Central memory CD4-positive, alpha-beta T cell (primary cell): ENCODE measurements at places on chromosomes 12 and 14.

GRCh38 chr14:23568021-23568599, 519 bp upstream of the AP1G2 start:
- no peak for DNase-seq

DNA sequence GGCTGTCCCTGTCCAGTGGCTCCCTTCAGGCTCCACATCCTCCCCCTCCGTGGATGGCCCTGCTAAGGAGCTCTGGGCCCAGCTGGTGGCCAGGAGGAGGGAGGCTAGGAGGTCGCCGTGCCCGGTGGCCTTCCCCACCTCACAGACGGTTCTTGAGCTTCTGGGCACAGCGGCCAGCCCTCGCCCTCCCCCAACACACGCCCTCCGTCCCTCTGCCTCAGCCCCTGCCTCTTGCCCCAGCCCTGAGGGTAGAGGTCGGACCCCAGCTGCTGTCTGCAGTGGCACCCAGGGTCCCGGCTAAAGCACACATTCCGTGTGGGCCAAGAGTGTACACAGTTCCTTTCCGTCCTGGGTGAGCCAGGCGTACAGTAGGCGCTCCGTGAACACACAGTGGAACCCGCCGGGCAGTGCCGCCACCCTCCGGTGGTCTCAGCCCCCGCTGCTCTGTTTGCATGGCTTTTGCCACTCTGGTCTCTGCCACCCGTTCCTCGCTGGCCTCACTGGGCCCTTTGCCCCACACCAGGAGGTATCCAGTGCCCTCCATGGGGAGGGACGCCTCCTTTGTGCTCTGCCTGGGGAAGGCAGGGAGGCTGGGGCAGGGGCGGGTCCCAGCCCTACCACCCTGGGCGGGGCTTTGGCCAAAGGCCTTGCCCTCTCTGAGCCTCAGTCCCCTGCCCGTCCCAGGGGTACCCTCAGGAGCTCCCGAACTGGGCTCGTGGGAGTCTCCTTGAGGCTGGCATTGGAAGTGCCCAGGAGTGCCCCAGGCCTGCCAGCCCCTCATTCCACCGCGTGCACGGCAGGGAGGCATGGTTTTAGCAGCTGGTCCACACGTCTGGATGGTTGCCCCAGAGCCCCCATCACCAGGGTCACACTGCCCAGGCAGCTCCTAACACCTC, 13.0 kb downstream of the TRMT61A start:
- no peak for DNase-seq

- peak; percentile 74 for DNase-seq
Measured at GRCh38 chr12:51323966-51324895, at the start of gene BIN2. Gene BIN2 (minus strand): TSS chr12:51324174. CDS start chr12:51324102, 72 bp downstream.

GRCh38 chr12:110640275-110641025, 26.5 kb downstream of the TCTN1 start:
- no peak for DNase-seq

GRCh38 chr14:53571641-53572328, 384.8 kb downstream of the BMP4 start:
- no peak for DNase-seq

DNA sequence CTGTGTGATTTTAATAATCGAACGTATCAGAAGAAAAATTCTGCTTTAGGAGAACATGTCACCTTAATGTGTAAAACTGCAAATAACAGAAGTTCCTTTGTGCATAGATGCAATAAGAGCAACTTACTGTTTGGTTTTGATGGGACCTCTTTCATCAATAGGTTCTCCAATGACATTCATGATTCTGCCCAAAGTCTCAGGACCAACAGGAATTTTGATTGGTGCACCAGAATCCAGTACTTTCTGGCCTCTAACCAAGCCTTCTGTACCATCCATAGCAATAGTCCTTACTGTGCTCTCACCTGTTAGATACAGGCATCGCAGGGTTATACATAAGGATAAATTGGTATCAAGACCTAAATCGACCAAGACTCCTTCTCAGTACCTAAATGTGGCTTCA, 1.1 kb downstream of the ATP5F1B start:
- no peak for DNase-seq

DNA sequence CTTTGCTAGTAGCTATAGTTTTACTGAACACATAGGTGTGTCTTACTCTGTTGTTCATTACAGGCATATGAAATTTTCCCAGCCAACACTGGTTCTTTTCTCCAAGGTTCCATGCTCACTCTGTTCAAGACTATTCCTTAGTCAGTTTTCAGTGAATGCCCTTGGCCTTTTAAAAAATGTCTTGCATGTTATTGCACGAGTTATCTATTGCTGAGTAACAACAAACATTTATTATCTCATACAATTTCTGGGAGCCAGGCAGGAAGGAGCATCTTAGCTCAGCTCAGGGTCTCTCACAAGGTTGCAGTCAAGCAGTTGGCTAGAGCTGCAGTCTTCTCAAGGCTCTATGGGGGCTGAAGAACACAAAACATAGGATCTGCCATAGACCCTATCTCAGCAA, 223.5 kb downstream of the BTG1 start:
- DNase-seq = no peak

- peak; percentile 89 for DNase-seq
Measured at GRCh38 chr12:124939421-124940142, 25.1 kb upstream of the UBC start.

DNA sequence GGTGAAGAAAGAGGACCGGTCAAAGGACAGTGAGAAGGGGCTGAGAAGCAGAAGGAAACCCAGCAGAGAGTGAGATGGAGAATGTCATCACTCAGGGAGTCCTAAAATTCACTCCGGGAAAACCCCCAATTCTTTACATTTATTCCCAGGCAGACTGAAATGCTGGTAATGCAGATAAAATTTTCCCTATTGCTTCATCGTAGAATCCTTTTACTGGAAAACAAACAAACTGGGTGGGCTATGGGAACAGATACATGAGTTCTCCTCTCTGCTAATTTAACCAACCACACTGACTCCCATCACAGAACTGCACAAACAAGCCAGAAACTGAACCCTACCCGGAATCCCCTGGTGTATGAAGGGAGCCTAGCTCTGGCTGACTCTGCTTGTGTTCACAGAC, 20.9 kb downstream of the HEBP1 start:
- DNase-seq = no peak

GRCh38 chr12:124646385-124647230, 79.2 kb upstream of the NCOR2 start:
- DNase-seq = no peak

DNA sequence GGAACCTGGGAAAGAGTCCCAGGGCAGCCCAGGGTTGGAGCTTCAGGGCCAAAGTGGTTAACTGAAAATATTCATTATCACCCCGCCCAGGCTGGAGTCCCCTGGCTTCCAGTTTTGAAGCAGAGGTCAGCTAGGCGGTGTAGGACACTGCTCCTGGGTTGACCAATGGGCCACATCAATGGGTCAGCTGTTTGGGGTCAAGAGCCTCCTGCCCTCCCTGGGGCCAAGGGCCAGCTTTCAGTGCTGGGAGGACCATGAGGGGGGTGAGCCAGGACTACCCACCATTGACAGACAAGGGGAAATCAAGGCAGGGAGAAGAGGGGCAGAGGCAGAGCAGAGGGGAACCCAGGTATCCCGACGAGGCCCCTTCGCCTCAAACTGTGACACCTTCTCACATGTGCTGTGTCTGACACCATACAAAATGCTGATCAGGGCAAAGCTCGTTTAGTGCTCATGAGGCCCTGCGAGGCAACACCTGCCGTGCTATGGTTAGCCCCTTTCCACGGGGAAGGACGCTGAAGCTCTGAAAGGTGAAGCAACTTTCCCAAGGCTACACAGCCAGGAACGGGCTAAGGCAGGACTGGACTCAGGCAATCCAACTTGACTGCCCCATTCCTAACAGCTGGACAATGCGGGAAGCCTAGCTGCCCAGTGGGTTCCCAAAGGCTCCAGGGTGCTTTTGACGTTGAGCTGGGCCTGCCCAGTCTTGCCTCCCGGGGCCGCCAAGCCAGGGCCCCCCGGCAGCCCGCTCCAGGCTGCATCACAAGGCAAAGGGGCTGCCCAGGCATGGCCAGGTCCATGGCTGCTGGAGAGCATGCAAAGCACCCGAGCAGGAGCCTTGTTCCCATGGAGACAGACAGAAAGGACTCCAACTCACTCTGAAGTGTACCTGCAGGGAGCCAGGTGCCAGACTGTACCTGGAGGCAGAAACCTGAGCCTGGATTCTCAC, 2.0 kb downstream of the SYNE3 start:
- no peak for DNase-seq

DNA sequence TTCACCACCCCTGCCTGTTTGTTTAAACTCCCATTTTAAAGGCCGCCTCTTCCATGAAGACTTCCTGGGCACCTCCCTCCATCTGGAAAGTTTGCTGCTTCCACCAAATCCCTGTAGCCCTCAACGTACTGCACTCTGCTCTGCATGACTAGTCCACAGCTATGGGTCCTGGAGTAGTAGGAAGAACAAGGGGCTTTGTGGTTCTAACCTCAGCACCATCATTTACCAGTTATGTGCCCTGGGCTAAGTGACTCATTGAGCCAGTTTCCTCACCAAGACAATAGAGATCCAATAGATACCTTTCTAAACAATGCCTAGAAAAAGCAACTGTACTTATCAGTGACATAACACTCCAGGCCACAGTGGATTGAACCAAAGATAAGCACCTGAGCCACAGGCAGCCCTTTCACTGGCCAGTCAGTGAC, 8.5 kb upstream of the LTBP2 start:
- DNase-seq = peak; percentile 13

GRCh38 chr12:46267825-46268582, 839 bp downstream of the SLC38A1 start:
- peak; percentile 51 for DNase-seq

- DNase-seq = no peak
Measured at GRCh38 chr14:80944861-80945617, 3.5 kb upstream of the CEP128 start.

GRCh38 chr12:23771240-23771949, 178.1 kb downstream of the SOX5 start:
- DNase-seq = no peak

DNA sequence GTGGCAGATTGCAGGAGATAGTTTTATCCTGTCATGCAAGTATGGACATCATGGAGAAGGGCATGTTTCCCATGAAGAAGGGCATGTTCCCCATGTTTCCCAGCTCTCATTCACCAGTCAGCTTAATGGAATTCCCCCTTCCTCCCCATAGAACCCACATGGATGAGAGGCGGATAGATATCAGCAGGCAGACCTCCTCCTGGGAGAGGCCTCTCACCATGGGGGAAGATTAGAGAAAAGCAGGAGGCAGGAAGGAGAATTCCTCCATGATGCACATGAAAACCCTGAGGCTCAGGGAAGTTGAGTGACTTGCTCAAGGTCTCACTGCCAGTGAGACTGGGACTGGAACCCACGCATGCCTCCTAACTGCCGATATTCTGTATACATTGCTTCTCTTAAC, 92.9 kb upstream of the FOXN3 start:
- no peak for DNase-seq

DNA sequence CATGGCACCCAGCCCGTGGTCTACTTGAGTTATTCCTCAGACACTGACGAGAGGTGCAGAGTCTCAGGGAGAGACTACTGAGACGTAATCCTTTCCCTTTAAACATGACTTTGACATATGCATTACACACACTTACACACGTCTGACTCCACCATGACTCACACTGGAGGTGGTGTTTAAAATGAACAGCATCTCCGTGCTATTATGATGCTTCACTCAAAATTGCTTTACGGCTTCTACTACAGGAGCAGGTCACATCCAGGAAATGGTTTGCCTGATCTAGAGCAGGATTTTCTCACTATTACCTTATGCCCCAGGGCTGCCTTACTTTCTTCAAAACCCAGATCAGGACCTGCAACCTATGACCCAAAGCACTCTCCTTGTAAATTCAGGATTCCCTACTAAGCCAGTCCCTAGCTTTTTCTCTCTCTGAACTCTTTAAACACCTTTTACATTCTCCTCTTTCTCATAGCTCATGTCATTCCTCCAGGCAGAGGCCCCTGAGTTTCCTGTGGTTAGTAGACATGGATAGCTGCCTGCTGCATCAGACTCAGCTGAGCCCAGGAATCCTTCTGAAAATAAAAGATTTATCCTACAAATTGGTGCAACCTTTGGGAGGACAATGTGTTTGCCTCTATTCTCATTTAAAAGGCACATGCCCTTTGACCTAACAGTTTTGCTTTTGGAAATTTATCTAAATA, 31.2 kb downstream of the TMCC3 start:
- DNase-seq = no peak

DNA sequence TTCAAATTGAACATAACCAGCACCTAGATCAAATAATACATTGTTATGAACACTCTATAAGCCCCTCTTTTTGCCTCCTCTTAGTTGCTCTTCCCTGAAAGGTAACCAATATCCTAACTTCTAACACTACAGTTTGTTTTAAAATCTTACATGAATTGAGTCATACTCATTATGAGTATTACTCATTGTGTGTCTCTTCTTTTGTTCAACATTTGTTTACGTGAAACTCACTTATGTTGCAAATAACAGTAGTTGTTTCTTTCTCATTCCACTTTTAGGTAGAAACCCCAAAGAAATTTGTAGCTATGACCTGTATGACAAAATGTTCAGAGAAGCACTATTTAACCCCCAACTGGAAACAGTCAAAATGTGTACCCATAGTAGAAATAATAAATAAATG, 6.6 kb downstream of the LRRC9 start:
- DNase-seq = no peak

DNA sequence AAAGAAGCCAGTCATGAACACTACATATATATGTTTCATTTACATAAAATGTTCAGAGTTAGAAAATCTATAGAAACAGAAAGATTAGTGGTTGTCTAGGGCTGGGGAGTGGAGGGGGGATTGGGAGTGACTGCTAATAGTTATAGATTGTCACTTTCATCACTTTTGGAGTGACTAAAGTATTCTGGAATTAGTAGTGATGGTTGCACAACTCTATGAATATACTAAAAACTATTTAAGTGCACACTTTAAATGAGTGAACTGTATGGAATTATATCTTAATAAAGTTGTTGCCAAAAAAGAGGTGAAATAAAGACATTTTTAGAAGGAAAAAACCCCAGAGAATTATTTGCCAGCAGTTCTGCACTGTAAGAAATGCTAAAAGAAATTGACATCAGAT, 9.5 kb downstream of the CATSPERB start:
- DNase-seq = no peak

DNA sequence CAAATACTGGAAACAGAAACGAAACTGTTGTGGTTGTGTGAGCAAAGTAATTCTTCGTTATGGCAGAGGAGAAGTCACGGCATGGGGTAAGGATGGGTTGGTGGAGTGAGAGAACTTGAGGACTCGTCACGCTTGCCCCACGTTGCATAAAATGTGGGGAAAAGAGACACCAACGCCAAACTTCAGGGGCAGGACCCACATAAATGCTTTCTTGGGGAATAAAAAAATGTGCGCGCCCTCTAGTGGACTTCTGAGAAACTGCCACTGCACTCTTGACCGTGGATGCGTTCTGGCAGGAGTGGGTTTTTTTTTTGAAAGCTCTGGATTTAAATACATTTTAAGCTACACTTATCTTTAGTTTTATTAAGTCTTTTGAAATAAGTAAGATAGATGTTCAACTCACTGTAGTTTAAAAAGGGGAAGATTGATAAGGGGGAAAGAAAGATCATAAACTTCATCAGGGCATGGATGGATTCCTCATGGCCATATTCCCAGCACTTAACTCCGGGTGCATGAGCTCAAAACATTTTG, 4.1 kb upstream of the IGF1 start:
- peak; percentile 14 for DNase-seq
